Left lung (tissue), 14 donors: ENCODE measurements at places on chromosomes 2 and 18.

- DNase-seq: peak; percentile 41
Observed at GRCh38 chr2:85954590-85955458, 66.0 kb upstream of the ST3GAL5 start.

DNA sequence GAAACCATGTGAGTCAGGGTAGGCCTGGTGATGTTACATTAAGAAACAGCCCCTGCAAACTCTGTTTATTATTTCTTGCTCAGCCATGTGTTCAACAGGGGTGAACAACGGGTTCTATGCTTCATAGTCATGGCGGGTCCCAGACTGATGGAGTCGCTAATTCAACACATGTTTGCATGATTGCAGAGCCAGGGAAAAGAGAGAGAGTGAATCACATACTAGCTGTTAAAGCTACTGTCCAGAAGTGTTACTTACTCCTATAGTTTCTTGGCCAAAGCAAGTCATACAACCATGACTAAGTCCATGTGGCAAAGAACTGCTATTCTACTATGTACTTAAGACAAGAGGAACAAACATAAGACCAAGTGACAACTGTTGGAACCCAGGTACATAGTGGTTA lies 241.2 kb upstream of the SKOR2 start:
- no peak for DNase-seq

DNA sequence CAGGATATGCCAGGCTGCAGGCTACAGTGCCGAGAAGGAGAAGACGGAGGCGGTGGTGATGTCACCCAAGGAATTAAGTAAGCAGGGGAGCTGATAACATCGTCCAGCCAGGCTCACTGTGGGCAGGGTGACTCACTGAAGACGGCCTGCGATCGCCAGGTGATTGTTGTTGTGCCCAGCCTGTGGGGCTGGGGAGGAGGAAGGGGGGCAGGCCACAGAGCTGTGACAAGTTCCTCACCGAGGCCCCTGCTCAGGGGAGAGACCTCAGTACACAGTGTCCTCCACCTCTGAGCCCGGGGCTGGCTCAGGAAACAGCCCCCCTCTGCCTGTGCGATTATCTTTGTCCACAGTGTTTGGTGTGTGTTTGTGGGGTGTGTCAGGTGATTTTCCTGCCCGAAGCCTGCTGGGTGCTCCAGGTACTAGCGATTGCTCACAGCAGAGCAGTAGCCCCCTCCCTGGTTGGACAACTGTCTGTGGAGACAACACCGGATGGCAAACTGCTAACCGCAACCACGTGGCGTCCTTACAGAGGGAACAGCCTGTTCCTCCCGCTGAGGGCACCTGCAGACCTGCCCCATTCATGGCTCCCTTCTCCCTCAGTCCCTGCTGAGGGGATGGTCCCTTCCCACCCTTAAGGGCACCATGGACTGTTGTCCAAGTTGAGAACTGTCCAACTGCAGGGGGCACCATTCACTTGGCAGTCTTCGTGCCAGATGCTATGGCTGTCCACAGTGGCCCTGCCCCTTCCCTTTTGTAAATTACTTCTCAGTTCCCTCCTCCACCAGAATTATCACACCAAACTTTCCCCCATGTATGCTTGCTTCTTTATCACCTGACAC lies 95.1 kb downstream of the ZFP36L2 start:
- DNase-seq: peak; percentile 86

GRCh38 chr2:168801471-168801870 lies 966 bp upstream of the NOSTRIN start:
- DNase-seq: no peak

DNA sequence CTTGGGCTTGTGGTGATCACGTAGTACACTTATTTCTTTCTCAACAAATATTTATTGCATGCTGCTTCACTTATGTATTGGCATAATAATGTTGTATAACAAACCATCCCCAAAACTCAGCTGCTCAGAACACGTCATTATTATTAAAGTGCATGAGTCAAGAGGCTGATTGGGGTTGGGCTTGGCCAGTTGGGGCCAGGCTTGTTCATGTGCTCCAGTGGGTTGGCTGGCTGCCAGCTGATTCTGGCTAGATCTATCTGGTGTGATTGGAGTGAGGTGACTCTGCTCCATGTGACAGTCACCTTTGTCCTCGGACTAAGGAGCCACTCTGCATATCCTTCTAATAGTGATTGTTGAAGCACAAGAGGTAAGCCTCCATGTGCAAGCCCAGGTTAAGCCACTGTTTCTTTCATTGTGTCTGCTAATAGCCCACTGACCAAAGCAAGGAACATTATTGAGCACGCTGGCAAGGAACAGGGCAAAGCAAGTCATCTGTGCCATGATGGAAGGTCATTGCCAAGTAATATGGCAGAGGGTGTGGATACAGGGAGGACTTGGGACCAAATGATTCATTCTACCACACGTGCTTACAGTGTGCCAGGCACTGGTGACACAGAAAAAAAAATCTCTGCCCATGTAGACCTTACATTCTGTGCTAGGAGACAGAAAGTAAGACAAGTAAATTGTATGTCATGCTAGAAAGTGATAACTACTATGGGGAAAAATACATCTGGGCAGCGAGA lies 63.3 kb upstream of the TMEM182 start:
- DNase-seq: no peak

DNA sequence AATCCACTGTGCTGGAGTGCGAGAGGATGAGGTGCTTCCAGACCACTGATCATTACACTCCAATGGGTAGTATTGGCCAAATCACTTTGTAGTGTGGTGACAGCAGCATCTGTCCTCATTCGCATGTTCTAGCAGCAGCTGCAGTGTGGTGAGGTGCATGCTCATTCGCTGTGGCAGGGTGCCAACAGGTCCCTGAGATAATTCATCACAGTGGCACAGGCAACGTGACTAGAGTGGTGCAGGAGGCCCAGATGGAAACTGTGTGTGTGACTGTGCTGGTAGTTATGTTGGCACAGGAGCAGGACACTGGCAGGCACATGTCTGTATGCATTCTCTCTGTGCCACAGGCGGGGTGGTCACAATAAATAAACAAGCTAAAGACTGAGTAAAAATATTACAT lies 329.5 kb upstream of the SYT4 start:
- DNase-seq: no peak

GRCh38 chr2:159708066-159708760 lies 4.1 kb upstream of the MARCHF7 start:
- DNase-seq: no peak

- DNase-seq: no peak
Observed at GRCh38 chr18:48468151-48468550, 59.0 kb upstream of the ZBTB7C start.

DNA sequence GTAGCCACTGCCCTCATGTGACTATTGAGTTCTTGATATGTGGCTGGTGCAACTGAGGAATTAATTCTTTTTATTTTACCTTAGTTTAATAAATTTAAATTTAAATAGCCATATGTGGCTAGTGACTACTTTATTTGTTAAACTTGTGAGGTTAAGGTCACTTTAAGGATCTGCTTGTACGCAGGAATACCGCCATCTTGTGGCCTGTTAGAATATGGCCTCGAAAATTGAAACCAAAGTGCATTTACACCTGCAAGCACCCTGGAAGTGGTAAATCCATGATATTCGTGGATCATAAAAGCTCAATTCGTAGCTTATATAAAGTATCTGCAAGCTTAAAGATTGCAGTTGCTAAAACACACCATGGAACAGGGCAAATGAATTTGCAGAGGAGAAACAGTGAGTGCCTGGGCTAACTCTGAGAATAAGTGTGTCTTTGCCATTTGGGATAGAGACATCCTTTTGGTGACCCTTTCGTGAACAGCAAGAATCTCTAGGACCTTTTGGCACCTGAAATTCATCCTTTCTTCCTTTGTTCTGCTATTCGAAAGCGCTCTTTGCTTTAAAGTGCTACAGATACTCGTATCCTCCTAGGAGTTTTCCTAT lies 59.9 kb upstream of the REG3A start:
- no peak for DNase-seq

DNA sequence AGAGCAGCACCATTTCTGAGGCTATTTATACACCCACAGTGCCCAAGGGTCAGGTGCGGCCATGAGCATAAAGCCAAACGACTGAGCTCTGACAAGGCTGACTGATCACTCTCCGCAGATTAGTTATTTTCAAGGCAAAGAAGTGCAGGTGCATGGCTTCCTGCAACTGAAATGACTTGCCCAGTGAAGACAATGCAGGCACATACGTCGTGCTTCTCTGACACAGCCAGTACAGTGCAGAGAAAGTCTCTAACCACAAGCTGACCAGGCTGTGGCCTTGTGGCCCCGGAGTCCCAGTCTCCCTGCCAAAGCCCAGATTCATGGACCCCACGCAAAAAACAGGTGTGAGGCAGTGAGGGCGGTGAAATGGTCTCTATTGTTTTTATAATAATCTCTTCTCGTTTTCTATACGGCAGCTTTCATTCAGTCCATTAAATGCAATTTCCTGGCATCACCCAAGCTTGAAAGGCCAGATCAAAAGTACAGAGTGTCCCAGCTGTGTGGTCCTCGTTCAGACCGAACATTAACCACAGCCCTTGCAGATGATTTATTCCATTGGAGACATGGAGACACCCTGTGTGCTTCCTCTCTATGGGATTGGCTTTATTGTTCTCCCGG lies 447.0 kb upstream of the ID2 start:
- DNase-seq: no peak

GRCh38 chr18:61765097-61765496 lies 127.7 kb downstream of the RNF152 start:
- DNase-seq: no peak

DNA sequence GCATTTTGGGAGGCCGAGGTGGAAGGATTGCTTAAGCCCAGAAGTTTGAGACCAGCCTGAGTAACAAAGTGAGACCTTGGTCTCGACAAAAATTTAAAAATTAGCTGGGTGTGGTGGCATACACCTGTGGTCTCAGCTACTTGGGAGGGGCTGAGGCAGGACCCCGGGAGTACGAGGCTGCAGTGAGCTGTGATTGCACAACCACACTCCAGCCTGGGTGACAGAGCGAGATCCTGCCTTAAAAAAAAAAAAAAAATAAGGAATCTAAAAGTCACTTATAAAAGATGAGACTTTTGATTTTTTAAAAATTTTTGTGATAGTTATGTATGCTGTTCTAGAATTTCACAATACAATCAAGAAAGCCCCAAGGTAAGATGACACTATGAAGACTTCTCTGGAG lies 33.1 kb downstream of the ID2 start:
- DNase-seq: no peak
